ENCODE measurements at places on chromosomes 6 and 20.

- no peak for DNase-seq
These were observed 121.2 kb downstream of the MAP3K7 start for GRCh38 chr6:90465686-90466085.

DNA sequence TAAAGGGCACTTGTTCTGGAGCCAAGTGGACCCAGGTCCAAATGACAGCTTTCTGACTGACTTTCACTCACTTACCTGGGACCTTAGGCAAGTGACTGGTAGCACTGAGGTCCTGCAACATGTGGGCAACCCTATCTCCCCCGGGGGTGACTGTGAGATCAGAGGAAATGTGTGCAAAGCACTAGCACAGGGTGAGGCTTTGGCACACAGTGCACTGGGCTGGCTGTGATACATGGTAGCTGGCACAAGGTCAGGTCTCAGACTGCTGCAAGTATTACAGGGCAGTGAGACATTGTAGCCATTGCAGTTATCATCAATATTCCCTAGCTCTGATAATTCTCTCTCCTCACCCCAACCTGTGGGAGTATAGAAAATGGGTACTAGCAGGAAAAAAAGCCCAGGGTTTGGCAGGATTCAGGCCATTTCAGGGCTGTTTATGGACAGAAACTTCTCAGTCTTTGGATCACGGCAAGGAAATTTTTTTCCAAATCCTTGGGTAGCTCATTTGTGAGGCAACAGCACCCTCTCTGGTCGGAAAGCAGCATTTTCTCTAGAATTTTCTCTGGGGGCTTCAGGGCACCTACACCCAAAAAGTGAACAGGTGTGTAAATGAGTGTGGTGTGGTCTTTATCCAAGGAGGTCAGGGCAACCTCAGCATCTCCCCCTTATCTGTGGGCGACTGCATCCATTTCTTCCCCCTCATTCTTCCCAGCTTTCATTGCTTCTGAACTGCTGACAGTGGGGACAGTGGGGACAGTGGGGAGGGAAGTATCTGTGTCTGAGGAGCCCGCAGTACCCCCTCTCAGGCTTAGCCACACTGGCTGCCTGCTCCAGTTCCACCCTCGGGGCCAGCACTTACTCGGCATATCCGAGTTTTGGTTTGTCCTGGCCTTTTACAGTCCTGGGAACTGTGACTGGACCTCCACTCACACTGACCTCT is 148.7 kb upstream of the PHACTR3 start:
- no peak for DNase-seq

- DNase-seq: no peak
These were observed 370.6 kb upstream of the FLRT3 start for GRCh38 chr20:14707865-14708596.

- no peak for DNase-seq
These were observed 20.0 kb upstream of the MPC1 start for GRCh38 chr6:166402582-166403277.

- DNase-seq: no peak
These were observed 219.6 kb upstream of the SNX9 start for GRCh38 chr6:157603314-157603940.

- no peak for DNase-seq
These were observed 131.3 kb upstream of the B3GAT2 start for GRCh38 chr6:71088166-71088565.

DNA sequence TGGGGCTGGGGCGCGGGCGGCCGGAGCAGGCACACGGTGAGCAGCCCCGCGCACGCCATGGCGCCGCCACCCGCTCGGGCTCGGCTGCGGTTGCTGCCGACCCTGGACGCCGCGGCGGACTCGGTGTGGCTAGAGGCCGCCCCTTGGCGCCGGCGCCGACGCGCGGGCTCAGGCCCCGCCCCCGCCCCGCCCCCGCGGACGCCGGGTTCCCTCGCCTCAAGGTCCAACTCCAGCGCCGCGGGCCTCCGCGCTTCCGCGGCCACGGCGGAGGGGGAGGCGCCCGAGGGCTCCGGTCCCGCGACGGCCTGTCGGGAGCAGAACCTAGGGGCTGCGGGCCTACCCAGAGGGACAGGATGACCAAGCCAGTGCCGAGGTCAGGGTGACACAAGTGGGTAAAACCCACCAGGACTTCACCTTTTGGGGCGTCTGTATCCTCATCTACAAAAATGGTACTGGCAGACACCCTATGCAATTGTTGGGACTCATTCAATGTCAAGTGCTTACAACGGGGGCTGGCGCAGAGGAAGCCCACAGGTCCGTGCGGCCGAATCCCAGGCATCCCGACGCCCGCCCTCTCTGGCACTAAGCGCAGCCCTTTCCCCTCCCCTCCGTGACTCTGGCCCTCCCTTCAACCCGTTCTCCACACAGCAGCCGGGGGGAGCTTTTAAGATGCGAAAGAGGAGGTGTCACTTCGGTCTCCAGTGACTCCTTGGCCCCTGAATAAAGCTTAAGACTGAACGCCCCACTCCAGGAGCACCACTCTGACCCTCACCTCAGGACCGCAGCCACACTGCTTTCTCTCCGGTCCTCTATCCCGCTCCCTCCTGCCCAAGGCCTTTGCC is at the start of gene NECAB3:
TSS of gene NECAB3 (minus strand) at position 135 of the 842 bp plus-strand sequence. CDS start at position 59, 76 bp downstream.
- DNase-seq: no peak

DNA sequence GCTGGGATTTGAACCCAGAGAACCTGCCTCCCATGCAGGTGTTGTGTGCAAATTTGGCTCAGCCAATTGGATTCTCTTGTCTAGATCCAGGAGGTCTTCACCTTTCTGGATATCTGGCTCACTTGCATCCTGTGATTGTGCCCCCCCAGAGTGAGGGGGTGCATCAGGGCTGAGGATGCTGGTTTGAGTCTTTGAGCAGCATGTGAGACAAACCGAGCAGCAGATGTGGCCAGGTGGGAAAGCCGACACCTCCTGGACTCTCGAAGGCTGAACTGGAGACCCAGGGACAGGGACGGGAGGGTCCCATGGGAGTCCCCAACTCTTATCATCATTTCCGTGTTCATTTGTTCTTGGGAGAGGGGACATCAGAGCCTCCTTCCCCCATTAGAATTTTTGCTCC is 30.6 kb upstream of the SULF2 start:
- no peak for DNase-seq

DNA sequence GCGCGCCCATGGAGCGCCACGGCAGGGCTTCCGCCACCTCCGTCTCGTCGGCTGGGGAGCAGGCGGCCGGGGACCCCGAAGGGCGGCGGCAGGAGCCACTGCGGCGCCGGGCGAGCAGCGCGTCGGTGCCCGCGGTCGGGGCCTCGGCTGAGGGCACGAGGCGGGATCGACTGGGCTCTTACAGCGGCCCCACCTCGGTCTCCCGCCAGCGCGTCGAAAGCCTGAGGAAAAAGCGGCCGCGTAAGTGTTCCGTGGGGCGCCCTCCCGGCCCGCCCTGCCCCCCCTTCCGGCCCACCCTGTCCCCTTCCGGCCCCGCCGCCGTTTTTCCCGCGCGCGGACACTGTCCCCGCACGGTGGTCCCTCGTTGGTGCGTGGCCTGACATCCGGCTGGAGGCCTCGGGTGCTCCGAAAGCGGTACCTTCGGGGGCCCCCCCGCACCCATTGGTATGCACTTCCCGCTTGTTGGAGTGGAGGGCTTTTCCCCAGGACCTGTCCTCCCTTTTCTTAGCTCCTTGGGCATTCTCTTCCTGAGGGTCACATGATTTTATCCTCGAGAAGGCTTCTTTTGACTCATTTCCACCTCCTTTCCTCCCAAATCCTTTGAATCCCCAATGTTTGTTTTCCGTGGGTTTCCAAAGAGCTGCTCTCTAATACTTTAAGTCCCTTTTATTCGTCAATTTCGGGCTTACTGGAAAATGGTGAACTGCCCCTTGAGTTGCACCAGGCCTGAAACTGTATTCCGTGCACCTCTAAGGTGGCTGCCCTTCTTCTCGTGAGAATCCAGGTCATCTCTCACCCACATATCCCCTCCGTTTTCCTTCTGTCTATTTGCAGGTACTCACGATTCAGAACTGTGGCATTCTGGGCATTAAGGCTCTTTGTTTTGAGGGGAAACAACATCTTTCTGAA is 556 bp downstream of the PANK2 start:
- DNase-seq: no peak

GRCh38 chr6:17240803-17241500 is 40.2 kb upstream of the RBM24 start:
- no peak for DNase-seq
